ENCODE measurements at places on chromosomes 11 and 22.

DNA sequence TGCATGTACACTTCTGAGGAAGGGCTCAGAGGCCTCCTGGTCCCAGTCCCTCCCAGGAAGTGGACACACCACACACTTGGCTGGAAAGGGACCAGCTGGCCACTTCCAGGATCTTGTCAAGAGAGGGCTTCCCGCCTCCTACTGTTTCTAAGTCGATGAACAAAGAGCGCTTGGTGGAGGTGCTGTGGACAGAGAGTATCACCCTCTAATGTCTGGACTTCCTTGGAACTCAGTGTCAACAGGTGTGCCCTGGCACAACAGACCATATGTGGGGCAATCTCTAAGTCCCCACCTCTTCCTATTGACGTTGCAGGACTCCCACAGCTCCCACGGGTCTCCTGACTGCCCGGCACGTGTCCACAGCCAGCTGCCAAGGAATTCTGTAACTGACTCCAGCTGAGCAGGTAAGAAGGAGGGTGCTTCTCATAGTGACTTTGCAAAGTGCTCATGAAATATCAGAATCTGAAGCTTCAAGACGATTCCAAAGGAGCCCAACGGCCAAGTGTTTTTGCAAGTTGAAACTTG is 16.1 kb downstream of the POU2AF1 start:
- no peak for DNase-seq

DNA sequence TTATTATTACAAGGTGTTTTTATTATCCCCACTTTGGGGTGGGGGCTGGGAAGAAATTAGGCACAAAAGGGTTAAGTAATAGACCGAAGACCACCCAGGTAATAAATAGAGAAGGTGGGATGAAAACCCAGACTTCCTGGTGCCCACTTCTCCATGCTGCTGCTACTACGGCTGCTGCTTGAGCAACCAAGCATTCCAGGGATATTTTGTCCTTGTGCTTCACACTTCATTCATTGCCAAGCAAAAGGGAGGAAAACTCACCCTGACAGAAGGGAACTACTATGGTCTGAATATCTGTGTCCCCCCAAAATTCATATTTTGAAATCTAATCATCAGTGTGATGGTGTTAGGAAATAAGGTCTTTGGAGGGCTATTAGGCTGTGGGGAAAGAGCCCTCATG is 470.9 kb upstream of the API5 start:
- no peak for DNase-seq

DNA sequence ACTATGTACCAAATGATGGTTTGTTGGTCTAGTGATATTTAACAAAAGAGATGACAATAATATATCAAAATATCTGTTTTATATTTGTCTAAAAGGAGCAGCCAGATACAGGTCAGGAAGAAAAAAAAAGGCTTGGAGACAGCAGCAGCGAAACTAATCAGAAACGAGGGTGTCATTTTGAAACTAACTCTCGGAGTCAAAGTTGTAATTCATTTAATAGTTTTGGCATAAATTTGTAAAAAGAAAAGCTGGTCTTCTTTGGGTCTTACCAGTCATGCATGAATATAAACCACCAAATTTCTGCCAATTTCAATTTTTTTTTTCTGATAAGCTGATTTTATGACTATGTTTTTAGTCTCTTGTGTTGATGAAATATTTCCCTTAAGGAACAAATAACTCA is 25.5 kb downstream of the NPAT start:
- DNase-seq: no peak

GRCh38 chr11:125102510-125102909 is 8.9 kb downstream of the TMEM218 start:
- no peak for DNase-seq

GRCh38 chr11:112219476-112220232 is 6.6 kb upstream of the PTS start:
- no peak for DNase-seq

DNA sequence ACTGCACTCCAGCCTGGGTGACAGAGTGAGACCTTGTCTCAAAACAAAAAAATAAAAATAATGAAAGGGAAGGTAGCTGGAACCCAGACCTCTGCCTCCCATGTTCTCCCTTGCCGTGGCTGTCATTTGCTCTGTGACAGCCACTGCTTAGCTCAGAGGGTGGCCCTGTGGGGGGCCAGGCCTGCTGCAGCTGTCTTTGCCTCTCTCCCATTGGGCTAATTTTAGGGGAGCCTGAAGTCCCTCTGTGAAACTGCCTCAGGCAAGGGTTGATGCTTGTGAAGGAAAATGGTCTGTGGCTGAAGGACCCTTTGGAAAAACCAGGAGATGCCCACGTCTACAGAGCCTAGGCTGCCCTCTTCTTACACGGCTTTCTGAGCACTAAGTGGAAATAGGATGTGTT is 42.9 kb downstream of the C11orf91 start:
- no peak for DNase-seq

DNA sequence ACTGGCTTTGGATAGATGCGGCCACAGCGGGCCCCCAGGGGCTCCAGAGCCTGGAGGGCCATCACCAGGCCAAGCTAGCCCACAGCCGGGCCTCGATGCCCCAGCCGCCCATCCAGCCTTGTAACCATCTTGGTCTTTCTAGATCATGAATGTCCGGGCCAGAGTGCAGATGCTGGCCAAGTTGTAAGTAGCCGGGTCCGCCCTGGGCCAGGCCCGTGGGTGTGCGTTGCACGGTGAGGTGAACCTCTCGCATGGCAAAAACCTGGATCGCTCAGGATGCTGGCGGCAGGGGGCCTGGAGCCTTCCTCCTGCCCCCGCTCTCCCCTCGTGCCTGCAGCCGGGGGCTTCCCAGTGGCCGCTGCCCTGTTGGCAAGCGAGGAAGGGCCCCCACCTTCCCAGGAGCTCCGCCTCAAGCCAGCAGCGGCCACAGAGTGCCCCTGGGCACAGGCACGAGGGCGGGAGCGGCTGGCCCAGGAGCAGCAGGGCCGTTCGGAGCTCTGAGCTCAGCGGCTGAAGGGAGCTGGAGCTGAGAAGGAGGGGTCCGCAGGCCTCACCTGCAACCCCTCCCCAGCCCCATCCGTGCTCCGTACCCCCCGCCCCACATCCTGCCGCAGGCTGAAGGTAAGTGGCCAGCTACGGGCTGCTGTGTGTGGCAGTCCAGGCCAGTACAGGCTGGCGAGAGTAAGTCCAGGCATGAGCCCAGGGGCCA is 10.9 kb upstream of the MRPL23 start:
- DNase-seq: no peak

GRCh38 chr11:29773656-29774264 is 243.1 kb downstream of the KCNA4 start:
- no peak for DNase-seq

GRCh38 chr11:46020084-46020599 is 97.7 kb downstream of the LARGE2 start:
- no peak for DNase-seq

- no peak for DNase-seq
Observed at GRCh38 chr22:35056486-35056885, 9.5 kb upstream of the ISX start.

- DNase-seq: no peak
Observed at GRCh38 chr22:47388331-47388730, 625.9 kb downstream of the TBC1D22A start.

- no peak for DNase-seq
Observed at GRCh38 chr11:23288003-23288783, 427.9 kb upstream of the CCDC179 start.

DNA sequence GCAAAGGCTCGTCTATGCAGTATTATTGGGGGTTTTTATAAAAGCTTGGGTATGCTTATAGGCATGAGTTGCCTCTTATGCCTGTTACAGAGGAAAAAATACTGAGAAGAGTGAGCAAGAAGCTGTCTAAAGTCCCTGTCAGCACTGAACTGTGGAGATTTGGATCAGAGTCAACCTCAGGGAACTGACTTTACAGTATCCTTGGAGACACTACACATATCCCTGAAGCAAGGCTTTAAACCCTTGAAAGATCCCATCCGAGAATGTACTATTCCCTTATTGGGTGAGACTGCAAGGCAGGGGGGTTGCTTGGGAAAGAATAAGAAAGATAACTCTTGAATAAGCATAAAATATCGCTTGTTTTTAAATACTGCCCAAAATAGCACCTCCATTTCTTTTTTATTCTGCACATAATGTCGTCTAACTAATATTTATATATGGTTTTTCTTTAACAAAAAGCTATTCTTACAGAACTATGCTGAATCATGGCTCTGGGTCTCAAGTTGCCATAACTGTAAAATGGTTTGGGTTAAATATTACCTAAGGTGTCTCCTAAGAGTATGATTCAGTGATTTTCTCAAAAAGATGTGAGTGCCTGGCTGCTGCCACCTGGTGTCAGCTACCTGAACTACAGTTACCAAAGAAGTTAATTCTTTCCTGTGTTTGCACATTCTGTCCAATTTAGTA is 1062.8 kb downstream of the DLG2 start:
- DNase-seq: no peak
